ENCODE measurements at places on chromosomes 2 and 18.

DNA sequence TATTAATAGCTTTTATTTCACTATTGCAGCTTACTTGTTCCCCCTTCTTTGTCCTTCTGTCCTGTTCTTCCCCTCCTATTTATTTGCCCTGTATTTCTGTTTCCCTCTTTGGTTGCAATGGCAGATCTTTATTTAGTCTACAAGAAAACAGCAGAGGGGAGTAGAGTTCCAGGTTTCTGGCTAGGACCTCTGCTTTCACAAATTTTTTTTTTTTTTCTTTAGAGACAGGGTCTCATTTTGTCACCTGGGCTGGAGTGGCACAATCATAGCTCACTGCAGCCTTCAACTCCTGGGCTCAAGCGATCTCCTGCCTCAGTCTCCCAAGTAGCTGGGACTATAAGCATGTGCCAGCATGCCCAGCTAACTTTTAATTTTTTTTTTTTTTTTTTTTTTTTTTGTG is 188.1 kb upstream of the SPRED2 start:
- no peak for DNase-seq

GRCh38 chr2:206979922-206980321 is 40.6 kb downstream of the CPO start:
- DNase-seq: no peak

DNA sequence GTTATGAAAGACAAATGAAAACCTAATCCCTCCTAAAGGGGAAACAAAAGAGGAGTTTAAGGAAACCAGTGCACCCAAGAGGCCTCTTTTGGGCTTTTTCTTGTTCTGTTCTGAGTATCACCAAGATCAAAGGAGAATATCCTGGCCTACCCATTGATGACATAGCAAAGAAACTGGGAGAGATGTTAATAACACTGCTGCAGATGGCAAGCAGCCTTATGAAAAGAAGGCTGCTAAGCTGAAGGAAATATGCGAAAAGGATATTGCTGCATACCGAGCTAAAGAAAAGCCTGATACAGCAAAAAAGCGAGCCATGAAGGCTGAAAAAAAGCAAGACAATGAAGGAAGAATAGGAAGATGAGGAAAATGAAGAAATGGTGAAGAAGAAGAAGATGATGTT is 23.6 kb upstream of the STAT4 start:
- DNase-seq: no peak

GRCh38 chr2:233418761-233419546 is 64.7 kb downstream of the DGKD start:
- DNase-seq: no peak

GRCh38 chr2:15058015-15058720 is 425.7 kb downstream of the LRATD1 start:
- peak; percentile 22 for DNase-seq

DNA sequence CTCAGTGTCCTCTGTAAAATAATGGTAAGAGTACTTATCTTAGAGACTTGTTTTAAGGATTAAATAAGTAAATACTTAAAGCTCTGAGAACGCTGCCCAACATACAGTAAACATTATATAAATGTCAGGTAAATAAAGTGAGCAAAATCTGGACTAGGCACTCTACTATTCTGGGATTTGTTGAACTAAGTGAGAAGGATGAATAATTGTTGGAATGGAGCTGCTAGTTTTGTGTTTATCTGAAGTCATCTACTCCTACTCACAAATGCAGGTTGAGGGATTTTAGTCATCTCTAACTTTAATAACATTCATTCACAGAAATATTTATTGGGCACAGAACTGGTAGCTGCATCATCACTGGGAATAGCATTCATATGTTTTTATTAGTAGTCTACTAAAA is 103.4 kb downstream of the MEIS1 start:
- DNase-seq: no peak
